ENCODE measurements at places on chromosomes 3 and 15. TPM values are rescaled to one million over a fixed set of nuclear protein-coding genes. Genes with fewer than 3 reads are reported as not detected.

The CCDC39 gene
- 0.30 TPM for polyA plus RNA-seq

GRCh38 chr15:42285034-42285433 is 11.8 kb upstream of the TMEM87A start:
- no peak overlapping the region for H3K27ac ChIP-seq
- H3K4me1 ChIP-seq: no peaks in the 10 kb centered on the region
- H3K36me3 ChIP-seq: no peaks in the 10 kb centered on the region

DNA sequence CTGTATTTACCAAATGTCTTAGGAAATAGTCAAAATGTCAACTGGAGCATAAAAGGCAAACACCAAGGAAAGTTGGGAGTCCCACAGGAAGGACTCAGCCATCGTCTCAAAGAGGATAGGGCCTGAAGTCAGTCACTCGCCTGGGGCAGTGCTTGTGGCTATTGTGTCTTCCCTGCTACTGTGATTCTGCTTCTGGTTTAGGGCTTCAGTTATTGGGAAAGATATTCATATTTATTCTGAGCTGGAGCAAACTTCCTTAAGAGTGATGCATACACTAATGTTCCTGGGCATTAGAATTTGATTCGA is 118.1 kb downstream of the EDEM1 start:
- H3K27ac ChIP-seq: no peak overlapping the region
- DNase-seq: no peak
- no peaks in the 10 kb centered on the region for H3K27me3 ChIP-seq
- no peak overlapping the region for H3K4me3 ChIP-seq

- H3K36me3 ChIP-seq: no peaks in the 10 kb centered on the region
- H3K27ac ChIP-seq: no peak overlapping the region
- no peak overlapping the region for H3K4me3 ChIP-seq
- no peak for DNase-seq
- H3K4me1 ChIP-seq: no peaks in the 10 kb centered on the region
- no peaks in the 10 kb centered on the region for H3K27me3 ChIP-seq
Observed at GRCh38 chr3:177944228-177944661, 592.0 kb upstream of the KCNMB2 start.

DNA sequence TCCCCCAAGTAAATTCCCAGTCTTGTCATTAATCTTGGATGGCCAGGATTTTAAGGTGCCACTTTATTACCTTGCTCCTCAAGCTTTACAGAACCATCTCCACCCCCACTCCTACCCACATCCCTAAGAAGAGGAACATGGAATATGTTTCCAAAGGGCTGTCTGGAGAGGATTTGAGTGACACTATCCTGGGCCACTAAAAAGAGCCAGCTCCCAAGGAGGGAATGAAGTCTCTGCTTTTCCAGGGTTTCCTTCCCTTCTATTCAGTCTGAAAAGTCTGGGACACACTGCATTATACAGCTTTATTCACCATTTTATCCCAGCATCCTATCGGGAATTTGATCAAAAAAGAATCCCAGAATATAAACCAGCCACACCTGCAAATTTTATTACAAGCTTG is 35.6 kb upstream of the MECOM start:
- H3K27ac ChIP-seq: no peak overlapping the region
- peaks cover 17% of the 10 kb centered on the region for H3K4me1 ChIP-seq
